ENCODE measurements at places on chromosomes 16 and 17. TPM values are rescaled to one million over a fixed set of nuclear protein-coding genes. Genes with fewer than 3 reads are reported as not detected.

DNA sequence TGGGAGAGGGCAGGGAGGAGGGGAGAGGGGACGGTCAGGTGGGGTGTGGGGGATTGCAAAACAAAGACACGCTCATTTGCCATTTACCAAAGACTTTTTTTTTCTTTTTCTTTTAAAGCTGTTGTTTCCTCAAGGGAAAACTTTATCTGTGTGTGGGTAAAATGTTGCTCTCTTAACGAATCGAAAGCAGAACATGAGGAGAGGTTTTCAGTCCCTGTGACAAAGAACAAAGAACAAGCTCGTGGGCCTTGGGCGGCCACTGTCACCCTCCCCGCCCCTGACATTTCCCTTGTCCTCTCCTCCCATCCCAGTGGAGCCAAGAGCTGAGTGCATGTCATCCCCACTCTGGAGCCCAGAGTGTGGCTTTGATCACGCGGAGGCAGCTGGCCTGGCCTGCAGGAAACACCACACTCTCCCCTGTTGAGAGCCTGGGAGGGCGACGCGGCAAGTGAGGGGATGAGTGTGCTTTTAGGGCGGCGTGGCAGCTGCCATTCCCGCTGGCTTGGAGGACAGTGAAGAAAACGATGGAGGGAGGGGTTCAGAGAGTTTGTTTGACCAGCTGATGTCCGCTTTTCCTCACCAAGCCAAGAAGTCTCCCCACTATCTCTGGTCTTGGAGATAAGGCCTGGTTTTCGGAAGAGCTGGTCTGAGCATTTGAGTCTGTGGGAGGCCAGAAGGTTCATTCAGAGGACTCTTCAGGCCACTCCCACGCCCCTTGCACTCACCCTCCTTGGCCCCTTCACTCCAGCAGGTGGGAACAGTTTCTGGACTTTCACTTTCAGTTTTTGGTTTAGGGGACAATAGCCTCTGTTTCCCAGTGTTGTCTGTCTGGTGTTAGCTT lies 11.4 kb downstream of the CCR7 start:
- DNase-seq = no peak

- DNase-seq = no peak
Observed at GRCh38 chr16:878072-878784, 77.7 kb upstream of the GNG13 start.

- DNase-seq = no peak
Observed at GRCh38 chr16:65546353-65546791, 424.5 kb upstream of the CDH11 start.

NOG gene
- total RNA-seq = 1.1 TPM

OR4D1 gene
- total RNA-seq = not detected

All from dermis microvascular lymphatic vessel endothelial cell (primary cell).